ENCODE measurements at places on chromosomes 11 and 22.
A peak's percentile ranks its signal among the peaks of the same experiment; 100 is the strongest.

DNA sequence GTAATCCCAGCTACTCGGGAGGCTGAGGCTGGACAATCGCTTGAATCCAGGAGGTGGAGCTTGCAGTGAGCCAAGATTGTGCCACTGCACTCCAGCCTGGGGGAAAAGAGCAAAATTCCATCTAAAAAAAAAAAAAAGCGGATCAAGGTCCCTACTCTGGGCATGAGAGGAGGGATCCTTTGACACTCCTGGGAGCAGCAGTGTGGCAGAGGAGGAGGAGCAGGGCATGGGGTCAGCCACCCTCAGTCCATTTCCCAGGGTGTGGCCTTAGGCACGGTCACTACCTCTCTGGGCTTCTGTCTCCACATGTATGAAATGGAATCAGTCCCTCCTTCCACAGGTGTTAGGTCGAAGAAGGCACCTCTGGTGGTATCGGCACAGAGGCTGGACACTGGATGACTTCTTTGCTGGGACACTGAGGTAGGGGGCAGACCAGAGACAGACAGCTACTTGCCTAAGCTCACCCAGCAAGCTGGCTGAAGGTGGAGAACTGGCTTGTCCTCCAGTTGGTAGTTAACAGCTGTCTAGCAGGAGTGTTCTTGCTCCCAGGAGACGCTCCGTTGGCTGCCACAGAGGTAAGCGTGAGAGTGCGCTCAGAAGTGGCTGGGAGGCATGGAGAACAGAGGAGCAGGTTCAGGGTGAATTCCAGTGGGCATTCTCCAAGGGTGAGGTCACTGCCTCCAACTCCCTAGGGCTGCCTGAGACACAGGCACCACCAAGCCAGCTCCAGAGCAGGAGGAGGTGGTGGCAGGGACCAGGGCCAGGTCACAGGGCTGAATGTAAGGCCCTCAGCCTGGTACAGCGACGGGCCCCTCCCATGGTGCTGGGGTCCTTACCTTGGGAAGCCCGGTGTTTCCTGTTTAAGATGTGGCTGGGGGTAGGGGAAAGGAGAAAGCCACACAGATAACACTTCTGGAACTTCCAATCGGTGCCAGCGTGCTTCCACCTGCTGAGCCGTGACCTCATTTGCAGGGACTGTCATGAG lies 19.5 kb downstream of the TXN2 start:
- DNase-seq: no peak

- DNase-seq: no peak
These were observed 56.8 kb downstream of the LDLRAD3 start for GRCh38 chr11:36000616-36001190.

DNA sequence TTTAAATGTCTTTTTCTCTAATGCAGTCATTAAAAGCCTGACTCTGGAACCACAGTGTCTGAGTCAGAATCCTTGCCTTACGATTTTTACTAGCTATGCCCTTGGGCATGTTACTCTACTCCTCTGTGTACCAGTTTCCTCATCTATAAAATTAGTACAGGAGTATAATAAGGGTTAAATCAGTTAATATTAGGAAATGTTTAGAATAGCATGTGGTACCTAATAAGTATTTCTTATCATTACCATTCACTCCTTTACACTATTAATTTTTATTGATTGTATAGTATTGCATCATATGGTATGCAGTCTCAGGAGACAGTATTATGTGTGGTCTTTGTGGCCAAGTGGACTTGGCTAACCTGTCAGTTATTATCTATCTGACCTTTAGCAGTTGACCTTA lies 68.2 kb downstream of the METTL15 start:
- DNase-seq: no peak

DNA sequence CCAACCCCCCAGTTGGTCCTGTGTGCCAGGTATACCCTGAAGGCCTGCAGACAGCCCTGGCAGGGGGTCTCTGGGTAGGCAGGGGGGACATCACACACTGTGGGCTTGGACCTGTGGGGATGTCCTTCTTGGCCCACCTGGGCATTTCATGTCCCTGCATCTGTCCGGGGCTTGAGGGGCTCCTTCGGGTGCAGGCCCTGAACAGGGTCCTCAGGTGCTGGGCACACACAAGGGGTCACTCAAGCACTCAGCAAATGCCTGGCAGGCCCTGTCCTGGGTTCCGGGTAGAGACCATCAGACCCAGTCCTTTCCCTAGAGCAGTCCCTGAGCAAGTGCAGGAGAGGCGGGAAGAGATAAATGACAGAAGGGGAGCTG lies 70.5 kb upstream of the WNT11 start:
- no peak for DNase-seq

GRCh38 chr11:95884376-95884775 lies 39.5 kb downstream of the MTMR2 start:
- peak; percentile 14 for DNase-seq

GRCh38 chr22:32628628-32629572 lies 154.3 kb downstream of the FBXO7 start:
- peak; percentile 94 for DNase-seq

GRCh38 chr11:43735961-43736360 lies 55.4 kb downstream of the HSD17B12 start:
- DNase-seq: peak; percentile 48

DNA sequence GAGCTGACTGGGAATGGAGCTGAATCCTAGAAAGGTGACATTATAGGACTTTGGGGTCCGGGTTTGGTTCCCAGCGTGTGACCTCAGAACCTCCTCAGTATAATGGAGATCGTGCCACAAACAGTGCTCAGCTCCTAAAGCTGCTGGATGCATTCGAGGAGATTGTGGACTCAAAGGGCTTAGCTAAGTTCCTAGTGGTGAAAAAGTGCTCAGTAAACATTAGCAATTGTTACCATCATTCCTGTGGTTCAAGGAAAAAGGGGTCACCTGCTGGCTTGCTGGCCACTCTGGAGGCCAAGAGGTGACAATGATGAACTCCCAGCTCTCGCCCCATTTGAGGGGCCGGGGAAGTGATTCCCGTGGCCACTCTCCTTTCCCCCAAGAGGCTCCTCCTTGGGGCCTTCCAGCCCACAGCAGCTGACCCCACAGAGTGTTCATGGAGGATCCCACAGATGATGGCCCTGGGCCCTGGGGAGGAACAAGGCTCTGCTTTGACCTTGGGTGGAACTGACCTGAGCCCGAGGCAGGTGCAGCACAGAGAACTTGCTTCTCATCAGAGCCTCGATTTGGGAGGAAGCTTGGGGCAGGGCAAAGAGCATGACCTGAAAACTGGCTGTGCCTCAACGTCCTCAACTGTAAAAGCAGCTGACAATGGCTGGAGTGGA lies 40.1 kb downstream of the TRIM29 start:
- DNase-seq: no peak

DNA sequence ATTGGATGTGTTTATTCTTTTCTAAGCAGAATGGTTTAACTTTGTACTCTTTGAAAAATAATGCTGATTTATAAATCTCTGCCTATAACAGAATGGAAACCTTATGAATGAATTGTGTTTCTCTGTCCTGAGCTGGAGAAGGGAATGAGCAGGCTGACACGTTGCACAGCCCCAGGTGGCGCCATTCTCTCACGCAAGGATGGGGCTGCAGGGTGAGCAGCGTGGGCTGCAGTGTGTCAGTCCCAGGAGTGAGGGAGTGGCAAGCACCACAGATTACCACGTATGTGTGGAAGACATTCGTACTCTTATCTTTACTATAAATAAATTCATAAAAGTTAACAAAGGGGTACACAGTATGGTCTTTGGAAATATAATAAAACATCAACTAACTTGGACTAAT lies 33.4 kb downstream of the FDX1 start:
- peak; percentile 38 for DNase-seq

DNA sequence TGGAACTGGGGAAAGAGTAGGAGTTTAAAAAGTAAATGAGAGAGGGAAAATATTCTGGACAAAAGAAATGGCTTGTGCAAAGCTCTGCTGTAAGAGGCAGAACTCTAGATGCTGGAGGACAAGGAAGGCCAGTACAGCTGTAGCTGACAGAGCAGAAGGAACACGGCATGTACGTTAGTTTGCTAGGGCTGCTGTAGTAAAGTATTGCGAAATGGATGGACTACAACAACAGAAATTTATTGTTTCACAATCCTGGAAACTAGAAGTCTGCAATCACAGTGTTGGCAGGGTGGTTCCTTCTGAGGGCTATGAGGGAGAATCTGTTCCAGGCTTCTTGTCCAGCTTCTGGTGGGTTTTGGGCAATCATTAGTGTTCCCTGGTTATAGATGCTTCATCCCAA lies 454.4 kb downstream of the NTM start:
- peak; percentile 67 for DNase-seq

GRCh38 chr22:37218399-37218770 lies 6.1 kb upstream of the SSTR3 start:
- DNase-seq: no peak

GRCh38 chr11:73467505-73467904 lies 91.3 kb downstream of the RELT start:
- no peak for DNase-seq

GRCh38 chr11:79512706-79513469 lies 72.1 kb upstream of the TENM4 start:
- DNase-seq: no peak

GRCh38 chr22:26906464-26906863 lies 249.1 kb downstream of the MIAT start:
- no peak for DNase-seq

- no peak for DNase-seq
These were observed at the start of gene SMIM45 for GRCh38 chr22:41951898-41952474. SMIM45 (plus strand) TSS chr22:41952150.

DNA sequence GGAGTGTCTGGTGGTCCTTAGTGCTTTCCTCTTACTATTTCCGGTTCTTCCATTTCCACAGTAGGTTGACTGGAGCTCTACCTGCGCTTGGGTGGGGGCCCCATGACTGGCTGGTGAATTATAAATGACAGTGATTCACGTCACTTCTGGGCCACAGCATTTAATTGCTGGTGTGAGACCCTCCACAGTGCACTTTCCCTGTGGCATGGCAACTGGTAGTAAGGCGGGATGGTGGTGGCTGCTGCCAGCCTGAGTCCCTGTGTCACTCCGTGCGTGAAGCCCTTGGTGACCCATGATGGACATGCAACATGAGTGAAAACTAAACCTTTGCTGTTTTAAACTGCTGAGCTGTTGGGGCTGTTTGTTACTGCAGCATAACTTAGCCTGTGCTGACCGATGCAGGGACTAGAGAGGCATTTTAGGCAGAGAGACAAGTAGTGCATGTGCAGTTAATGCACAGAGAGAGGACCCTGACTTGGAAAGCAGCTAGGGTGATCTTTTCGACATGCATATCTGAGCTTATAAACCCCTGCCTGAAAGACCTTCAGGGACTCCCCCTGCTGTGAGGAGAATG lies 3.1 kb downstream of the PRDM11 start:
- no peak for DNase-seq

GRCh38 chr11:44572436-44572835 lies 7.0 kb downstream of the CD82 start:
- DNase-seq: no peak

DNA sequence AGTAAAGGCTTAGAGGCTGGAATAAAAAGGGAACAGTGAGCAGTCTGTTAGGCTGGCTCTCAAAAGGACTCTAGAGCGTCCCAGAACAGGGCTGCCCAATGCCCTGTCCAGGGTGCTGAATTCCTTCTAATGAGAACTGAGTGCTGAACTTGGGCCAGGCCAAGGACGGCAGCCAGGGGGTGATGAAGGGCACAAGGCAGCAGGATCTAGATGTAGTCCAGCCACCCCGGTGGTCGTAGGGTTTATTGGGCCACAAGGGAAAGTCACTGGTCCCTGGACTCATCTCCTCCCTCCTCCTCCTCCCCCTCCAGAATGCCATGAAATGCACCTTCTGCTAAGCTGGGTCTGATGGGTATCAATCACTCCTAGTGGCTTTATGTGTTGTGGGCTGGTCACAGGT lies 19.2 kb downstream of the NPTXR start:
- peak; percentile 89 for DNase-seq

GRCh38 chr22:45629469-45630089 lies 42.1 kb upstream of the ATXN10 start:
- DNase-seq: no peak

GRCh38 chr11:44658506-44658850 lies 68.3 kb upstream of the TSPAN18 start:
- no peak for DNase-seq

DNA sequence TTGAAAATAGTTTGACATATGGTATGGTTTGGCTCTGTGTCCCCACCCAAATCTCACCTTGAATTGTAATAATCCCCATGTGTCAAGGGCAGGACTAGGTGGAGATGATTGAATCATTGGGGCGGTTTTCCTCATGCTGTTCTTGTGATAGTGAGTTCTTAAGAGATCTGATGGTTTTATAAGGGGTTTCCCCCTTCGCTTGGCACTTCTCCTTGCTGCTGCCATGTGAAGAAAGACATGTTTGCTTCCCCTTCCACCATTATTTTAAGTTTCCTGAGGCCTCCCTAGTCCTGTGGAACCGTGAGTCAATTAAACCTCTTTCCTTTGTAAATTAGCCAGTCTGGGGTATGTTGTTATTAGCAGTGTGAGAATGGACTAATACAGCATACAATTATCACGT lies 7.7 kb downstream of the KCTD21 start:
- no peak for DNase-seq

DNA sequence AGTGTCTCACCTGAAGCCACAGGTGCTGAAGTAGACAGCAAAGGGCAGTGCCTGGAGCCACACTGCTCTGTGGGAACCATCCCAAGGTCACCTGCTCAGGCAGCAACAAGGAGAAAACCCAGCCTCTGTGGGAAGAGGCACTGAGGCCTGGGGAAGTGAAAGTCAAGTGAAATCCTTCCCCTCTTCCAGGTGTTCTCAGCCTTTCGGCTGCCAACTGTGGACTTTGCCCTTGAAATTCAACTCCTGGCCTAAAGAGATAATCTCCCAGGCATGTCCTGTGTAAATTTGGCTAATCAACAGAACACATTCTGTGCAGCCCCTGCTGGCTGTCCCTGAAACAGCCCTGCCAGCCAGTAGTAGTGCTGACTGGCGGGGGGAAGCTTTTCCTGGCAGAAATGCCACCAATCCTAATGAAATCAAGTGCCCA lies 112.1 kb downstream of the RPL27A start:
- no peak for DNase-seq

DNA sequence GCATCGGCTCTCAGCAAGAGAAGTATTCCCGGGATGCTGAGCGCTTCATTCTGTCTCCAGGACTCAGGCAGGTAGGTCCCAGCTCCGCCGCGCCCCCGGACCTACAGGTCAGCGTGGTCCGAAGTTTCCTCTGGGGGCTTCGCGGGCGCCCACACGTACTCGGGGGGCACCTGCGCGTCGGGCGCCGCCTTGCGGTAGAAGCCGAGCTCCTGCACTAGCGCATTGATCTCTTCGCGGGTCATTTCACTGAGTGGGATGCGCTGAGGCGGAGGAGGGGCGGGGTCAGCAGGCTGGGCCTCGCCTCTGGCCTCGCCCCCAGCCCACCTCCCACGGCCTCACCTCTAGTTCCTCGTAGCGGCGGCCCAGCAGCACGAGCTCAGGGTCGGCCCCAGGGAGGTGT lies 2.5 kb downstream of the SELENOM start:
- DNase-seq: no peak
